Astrocyte (in vitro differentiated cells and primary cell): ENCODE measurements at places on chromosomes 4 and X.
A peak's percentile ranks its signal among the peaks of the same experiment; 100 is the strongest.

DNA sequence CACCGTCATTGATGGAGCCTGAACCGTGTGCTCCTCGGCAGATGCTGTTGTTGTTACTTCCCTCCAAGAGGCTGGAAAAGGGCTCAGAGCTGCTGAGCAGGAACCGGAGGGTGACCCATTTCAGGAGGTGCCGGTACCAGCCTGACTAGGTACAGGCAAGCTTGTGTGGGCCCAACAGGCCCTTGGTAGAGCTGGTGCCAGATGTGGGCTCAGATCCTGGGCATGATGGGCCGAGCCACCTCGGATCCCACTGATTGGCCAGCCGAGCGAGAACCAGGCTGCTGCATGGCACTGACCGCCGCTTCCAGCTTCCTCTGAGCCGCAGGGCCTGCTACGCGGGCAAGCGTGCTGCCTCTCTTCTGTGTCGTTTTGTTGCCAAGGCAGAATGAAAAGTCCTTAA lies 33.7 kb downstream of the NOP14 start:
- no peak for DNase-seq

DNA sequence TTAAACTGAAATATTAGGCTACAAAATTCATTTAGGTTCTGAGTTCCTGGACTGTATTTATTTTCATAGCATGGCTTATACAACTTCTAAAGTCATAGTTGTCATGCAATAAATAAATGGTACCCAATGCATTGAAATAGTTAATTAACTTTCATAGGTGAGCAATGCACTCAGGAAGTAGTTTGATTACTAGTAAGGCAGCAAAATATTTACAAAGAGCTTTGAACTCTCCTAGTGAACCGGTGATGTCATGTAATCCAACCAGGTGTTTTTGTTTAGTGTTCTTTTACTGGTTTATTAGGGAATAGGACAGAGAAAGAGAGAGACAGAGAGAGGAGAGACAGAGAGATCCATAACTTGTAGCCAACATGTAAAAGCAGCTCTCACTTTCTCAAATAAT lies 228.6 kb upstream of the CTSO start:
- DNase-seq: no peak

GRCh38 chr4:40576651-40577480 lies 52.8 kb downstream of the RBM47 start:
- DNase-seq: peak; percentile 95

DNA sequence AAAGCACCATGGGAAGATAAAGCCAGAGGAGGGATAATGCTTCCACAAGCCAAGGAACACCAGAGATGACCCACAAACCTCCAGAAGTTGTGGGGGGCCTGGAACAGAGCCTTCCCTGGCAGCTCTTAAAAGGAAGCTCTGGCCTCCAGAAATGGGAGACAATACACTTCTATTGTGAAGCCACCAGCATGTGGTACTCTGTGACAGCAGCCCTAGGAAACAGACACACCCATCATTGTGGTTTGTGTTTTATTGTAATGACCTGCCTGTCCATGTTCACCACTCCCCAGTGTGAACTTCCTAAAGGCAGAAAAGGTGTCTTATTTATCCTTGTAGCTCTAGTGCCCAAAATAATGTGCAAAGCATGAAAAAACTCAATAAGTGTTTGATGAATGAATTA lies 264.1 kb upstream of the GATB start:
- DNase-seq: no peak

DNA sequence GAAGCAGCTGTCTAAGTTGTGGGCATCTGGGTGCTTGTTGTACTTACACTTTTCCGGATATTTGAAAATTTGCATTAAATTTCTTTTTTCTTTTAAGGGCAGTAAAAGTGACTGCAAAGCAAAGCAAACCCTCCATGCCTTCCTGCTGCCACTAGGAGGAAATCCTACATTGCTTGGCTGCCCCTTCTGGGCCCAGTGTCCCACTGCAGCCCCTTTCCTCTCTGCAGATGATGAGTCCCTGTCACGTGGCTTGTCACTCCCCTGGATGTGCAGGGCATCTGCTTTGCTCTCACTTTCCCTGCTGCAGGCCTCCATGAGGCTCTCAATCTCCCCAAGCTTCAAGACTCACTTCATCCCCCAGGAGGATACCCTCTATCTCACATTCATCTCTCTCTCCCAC lies 12.7 kb downstream of the TSR2 start:
- no peak for DNase-seq

DNA sequence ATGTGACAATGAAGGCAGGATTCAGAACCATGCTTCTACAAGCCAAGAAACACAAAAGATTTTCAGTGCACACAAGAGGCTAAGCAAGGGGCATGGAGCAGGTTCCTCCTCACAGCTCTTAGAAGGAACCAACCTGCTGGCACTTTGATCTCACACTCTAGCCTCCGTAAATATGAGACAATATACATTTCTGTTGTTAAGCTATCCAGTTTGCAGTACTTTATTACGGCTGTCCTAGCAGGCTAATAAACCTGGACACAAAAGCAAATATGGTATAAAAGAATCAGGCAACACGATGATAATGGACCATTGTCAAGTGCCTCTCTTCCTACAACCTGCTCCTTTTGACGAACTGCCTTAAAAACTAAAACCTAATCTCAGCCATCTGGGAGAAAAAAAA lies 114.5 kb downstream of the ZAR1 start:
- DNase-seq: no peak

DNA sequence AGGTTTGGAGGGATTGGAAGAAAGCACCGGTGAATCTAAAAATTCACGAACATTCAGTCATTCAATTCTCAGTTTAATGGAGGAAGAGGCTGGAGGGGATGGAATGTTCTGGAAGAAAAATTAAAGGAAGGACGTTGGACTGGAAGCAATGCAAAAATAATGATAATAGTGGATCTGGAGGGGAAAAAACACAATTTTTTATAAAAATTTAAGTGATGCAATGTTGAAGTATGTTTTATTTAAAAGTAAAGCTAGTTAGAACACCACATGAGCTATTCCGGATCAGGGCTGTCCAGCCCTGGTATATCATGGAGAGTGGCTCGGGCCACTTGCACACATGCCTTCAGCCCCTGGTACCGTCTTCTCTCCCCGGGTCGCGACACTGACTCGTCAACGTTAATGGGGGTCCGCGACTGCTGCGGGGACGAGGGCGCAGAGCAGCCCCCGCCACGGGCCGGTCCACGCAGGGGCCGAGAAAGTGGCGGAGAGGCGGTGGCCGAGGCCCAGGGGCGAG lies 204.6 kb downstream of the TENM3 start:
- no peak for DNase-seq

GRCh38 chrX:11481035-11481434 lies 184.7 kb downstream of the ARHGAP6 start:
- DNase-seq: no peak

GRCh38 chrX:120749141-120749846 lies 119.4 kb upstream of the C1GALT1C1 start:
- peak; percentile 34 for DNase-seq

DNA sequence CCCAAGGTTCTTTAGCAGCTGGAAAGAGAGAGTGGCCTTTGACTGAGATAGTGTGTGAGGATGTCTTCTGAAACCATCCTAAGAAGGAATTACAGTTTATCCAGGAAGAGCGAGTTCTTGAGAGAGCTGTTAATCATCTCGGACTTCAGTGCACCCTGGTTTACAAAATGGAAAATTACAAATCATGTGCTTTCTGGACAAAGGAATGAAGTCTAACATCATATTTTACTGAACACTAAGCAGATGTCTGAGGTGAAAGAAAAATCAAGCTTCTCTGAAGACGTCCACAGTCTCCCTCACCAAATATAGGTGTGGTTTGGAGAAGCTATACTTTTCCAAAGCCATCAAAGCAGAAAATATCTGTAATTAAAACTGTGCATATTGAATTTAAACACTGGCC lies 30.8 kb upstream of the CYP2U1 start:
- no peak for DNase-seq

GRCh38 chrX:3527811-3528210 lies 181.4 kb upstream of the MXRA5 start:
- peak; percentile 54 for DNase-seq

GRCh38 chr4:42995343-42995944 lies 102.9 kb downstream of the GRXCR1 start:
- peak; percentile 15 for DNase-seq

DNA sequence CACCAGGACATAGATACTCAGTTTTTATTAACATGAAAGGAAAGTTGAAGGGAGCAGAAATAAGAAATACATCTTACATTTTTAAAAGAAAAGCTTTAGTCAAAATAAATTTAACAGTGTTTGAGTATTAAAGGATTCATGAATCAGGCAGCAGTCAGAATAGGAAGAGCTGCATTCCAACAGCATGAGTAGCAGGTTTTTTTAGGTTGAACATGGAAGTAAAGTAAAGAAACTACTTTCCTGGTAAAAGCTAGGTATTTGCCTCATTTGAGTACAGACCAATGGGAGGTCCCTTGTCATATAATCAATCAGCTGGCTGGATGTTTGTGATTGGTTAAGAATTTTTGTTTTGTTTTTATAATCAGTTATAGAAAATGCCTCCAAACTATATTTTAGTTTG lies 645.9 kb upstream of the INTU start:
- peak; percentile 72 for DNase-seq

DNA sequence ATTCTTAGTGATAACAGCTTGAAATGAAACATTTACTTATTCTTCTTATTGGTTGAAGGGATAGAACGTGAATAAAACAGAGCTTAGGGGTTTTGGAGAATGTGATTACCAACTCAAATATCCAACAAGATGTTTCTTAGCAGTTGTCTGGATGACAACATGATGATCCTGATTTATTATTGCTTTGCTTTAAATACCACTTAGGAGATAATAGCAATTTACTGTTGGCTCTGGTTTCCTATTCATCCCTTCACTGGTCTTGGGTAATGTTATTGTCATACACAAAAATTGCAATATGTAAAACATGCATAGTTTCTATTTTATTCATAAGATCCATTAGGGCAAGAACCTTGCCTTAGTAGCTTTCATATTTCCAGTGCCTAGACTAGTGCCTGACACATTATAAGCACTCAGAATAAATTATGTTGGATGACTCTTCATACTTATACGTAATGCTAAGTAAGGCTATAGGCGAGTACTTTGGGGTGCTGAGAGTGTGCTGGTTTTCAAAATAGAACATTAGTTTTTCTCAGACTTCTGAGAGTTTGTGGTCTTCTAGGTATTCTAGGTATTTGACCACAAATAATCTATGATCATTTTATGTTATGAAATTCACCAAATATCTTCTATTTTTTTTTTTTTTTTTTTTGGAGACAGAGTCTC lies 58.6 kb upstream of the PGRMC2 start:
- peak; percentile 65 for DNase-seq

- no peak for DNase-seq
Measured at GRCh38 chr4:140829825-140830224, 73.6 kb upstream of the TBC1D9 start.

DNA sequence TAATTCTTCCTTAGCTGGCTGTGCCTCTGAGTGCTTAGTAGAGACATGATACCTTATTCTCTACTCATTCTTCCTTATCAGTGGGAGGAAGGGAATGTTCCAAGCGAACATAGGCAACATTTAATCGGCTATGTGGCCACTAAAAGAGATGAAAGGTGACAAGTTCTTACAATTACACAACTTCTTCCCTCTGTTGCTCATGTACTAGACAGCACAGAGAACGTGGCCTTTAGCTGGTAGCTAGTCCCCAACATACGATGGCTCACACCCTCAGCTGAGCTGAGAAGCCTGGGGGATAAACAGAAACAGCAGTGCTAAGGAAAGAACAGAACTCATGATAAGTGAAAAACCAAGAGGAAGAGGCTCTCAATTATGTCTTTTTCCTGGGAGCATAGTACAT lies 52.2 kb downstream of the APOO start:
- DNase-seq: no peak

DNA sequence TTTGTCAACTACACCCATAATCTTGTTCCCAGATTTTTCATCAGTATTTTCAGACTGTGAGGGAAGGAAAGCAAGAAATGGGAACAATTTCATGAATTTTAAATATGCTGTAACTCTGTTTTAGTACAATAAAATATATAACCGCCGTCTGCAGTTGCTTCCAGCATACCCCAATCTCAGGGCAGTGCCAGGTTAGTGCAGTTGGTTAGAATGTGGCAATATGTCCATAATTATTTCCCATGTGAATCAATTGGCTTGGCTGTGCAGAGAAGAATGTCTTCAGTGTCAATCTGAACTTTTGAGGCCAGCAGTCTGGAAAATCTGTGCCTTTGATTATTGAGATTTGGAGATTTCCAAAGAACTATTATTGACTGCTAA lies 5.0 kb upstream of the MMAA start:
- no peak for DNase-seq

DNA sequence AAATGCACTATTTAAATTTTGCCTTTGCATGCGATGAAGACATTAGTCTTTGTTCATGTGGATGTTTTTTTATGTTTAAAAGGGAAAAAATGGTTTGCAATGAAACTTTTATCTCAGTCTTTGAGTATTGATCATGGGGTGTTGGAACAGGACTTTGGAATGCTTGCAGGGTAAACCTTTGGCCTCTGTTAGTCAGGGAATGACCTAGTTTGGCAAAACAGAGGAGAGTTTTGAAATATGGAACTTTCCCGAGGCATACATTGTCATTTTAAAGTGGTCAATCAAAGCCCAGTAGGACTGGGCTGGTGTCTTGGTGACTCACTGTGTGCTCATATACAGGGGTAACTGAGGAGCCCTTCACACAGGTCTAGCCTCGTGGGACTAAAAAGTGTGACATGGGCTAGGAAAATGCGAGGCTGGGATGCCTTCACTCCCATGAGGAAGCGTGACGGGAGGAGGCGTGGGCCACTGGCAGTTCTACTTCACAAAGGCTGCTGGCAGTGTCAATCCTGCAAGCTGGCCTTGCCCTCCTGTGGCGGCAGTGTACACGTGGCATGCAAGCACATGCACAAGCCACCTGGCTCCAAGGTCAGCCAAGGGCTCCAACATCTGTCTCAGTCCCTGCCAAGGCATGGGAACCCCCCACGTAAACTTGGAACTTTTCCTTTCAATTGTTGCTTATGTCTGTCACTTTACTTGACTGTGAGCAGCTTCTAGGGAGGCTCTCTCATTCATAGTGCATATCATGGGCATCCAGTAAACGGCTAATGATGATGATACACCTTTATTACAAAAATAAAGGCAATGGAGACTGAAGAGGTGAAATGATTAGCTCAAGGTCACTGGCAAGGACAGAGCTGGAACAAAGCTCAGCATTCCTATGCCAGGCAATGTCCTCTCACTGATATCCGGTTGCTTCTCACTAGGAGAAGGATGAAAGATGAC lies 5.2 kb upstream of the F11 start:
- no peak for DNase-seq

- DNase-seq: peak; percentile 39
Measured at GRCh38 chrX:19791562-19791961, 95.8 kb downstream of the SH3KBP1 start.

GRCh38 chr4:125243789-125244397 lies 70.9 kb upstream of the FAT4 start:
- peak; percentile 5 for DNase-seq
